Activated T-helper 9 cell treated with anti-CD3 and anti-CD28 coated beads, Interleukin-2, amount 50 U/mL, for 16 hours (primary cell): ENCODE measurements at places on chromosomes 12 and 14.

GRCh38 chr14:95195031-95195430, 37.7 kb upstream of the DICER1 start:
- DNase-seq = no peak

GRCh38 chr14:35355981-35356841, 48.3 kb downstream of the NFKBIA start:
- DNase-seq = no peak

DNA sequence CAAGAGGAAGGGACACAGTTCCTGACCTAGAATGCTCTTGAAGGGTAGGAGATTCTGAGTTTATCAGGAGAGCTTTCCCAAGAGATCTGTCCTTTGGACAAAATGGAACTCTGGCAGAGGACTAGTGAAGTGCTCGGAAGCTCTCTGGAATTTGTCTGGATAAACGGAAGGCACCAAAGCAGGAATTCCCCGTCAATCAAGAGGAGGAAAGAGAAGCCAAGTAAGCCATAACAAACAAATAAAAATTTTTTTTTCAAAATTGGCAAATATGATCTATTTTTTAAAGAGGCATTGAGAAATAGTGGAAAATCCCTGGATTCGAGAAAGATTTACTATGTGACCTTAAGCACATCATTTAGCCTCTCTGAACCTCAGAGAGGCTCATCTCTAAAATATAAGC, 99.2 kb downstream of the GRIN2B start:
- no peak for DNase-seq

- DNase-seq = no peak
These were observed 32.4 kb downstream of the PRPF40B start for GRCh38 chr12:49655595-49656236.

- no peak for DNase-seq
These were observed at the start of gene TMTC1 for GRCh38 chr12:29783773-29784666. TMTC1 (minus strand) TSS chr12:29783942; CDS start chr12:29783751, 191 bp downstream.

DNA sequence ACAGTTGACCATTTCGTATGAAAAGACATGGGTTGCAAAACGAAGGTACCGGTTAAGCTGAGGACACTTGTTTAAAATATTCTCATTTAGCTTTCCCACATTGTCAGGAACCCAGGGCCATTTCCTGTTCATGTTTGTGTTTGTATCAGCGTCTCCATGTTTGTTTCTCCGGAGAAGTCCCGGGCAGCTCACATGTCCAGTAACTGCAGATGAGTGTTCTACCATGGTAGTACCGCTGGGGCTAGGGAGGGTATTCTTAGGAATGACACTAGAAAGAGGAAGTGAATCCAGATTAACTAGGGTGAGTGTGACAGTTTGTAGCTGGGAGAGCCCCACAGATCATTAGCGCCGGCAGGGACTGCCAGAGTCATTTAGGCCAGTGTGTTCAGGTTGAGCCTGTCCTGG, 50.0 kb upstream of the EVL start:
- no peak for DNase-seq

GRCh38 chr12:11746024-11746771, 96.7 kb downstream of the ETV6 start:
- no peak for DNase-seq

- no peak for DNase-seq
These were observed 16.5 kb downstream of the PLBD2 start for GRCh38 chr12:113374823-113375428.

DNA sequence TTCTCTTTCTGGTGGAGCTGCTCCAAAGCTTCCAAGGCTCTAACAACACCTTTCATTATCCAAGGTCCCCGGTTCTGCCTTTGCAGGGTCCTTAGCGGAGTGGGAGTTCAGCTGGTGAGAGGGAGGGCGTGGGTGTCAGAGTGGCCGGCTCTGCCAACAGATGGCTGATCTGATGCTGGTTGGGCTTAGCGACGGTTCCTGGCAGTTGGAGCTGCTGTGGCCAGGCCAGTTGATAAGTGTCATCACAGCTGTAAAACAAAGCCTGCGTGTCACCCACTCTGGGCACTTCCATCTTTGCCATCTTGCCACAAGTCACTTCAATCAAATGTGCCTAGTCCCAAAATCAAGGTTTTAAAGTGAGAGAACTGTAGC, 36.3 kb downstream of the RIN3 start:
- DNase-seq = no peak

DNA sequence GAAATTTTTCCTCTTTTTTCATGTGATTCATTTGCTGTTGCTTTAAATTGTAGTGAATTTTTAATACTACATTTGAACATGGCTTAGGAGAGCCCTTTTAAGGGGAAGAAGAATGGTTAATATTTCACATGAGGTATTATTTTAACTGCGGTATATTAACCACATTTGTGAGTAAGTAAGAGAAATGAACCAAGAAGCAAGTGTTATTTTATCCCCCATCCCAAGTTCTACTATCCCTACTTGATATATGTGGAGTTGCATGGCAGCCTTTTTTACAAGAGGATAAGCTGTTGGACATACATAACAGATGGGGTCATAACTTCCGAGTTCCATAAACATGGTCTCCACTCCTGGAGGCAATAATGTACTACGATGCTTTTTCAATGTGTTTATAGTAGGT, 623.3 kb downstream of the LRFN5 start:
- no peak for DNase-seq

DNA sequence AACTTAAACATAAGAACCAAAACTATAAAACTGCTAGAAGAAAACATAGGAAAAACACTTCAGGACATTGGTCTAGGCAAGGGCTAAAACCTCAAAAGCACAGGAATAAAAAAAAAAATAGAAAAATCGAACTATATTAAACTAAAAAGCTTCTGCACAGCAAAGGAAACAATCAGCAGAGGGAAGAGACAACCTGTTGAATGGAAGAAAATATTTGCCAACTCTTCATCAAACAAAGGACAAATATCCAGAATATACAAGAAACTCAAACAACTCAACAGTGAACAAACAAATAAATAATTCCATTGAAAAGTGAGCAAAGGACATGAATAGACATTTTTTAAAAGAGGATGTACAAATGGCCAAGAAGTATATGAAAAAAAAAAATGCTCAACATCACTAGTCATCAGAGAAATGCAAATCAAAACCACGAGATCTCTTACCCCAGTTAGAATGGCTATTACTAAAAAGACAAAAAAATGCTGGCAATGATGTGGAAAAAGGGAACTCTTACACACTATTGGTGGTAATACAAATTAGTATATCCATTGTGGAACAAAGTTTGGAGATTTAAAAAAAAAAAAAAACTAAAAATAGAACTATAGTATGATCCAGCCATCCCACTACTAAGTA, 152.0 kb downstream of the NDUFA12 start:
- DNase-seq = no peak

- DNase-seq = no peak
These were observed 222.6 kb downstream of the ACSS3 start for GRCh38 chr12:81300454-81300853.

DNA sequence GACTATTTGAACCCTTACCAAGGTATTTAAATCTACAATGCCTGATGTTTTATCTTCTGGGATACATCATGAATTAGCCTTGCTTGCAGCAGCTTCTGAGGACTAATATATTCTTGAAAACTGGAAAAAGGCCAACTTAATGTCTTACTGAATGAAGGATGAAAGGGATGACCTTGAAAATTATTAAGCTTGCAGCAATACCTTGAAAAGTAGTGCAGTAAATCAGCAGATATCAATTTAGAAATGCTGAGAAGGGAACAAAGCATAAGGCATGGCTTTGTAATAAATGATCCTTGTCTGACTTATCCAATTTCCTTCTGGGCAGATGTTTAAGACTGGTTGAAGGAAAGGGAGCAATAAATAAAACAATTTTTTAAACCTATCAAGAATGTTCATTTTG, 37.3 kb upstream of the FERMT2 start:
- no peak for DNase-seq

GRCh38 chr14:23364164-23365035, 572 bp downstream of the EFS start:
- DNase-seq = no peak

- DNase-seq = no peak
These were observed 50.4 kb downstream of the GXYLT1 start for GRCh38 chr12:42094277-42094676.

GRCh38 chr14:71684323-71684722, 247.9 kb upstream of the RGS6 start:
- no peak for DNase-seq

- DNase-seq = no peak
These were observed 129.1 kb upstream of the MAX start for GRCh38 chr14:65231286-65231980.

- no peak for DNase-seq
These were observed 874.9 kb downstream of the NRXN3 start for GRCh38 chr14:79044894-79045624.

GRCh38 chr12:104226672-104227071, 11.1 kb downstream of the TXNRD1 start:
- DNase-seq = no peak

- DNase-seq = no peak
These were observed 126.0 kb downstream of the BTG1 start for GRCh38 chr12:92019491-92020277.

GRCh38 chr12:53777936-53778644, 26.3 kb upstream of the CISTR start:
- no peak for DNase-seq

- no peak for DNase-seq
These were observed 1.8 kb downstream of the TBC1D30 start for GRCh38 chr12:64826234-64826633.

DNA sequence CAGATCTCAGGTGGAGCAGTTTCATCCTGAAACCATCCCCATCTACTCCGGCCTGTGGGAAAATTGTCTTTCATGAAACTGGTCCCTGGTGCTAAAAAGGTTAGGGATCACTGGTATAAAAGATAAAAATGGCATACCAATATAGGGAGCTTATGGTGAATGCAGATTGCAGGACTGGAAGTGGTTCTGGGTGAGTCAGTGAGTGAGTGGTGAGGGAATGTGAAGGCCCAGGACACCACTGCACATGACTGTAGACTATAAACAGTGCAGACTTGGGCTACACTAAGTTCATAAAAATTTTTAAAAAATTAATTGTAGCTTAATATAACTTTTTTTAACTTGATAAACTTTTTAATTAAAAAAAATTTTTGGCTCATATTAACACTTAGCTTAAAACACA, 67.0 kb upstream of the RD3L start:
- no peak for DNase-seq

DNA sequence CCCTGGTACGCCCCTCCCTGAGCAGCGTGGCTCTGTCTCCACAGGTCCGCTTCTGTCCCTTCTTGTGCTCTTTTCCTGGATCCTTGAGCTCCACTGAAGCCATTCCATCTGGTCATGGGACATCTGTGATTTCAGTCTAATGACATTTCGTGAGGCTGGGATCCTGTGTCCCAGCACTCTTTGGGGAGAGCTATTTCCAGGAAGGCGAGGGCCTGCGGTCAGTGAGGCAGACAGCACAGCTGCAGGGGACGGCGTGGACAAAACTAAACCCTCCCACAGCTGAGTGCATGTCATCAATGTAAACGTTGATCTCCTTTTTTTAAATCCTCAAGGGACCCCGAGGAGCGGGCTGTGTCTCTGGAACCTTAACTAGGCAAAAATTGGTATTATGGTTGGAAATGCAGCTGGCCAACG, 127.7 kb downstream of the DACT1 start:
- DNase-seq = no peak

DNA sequence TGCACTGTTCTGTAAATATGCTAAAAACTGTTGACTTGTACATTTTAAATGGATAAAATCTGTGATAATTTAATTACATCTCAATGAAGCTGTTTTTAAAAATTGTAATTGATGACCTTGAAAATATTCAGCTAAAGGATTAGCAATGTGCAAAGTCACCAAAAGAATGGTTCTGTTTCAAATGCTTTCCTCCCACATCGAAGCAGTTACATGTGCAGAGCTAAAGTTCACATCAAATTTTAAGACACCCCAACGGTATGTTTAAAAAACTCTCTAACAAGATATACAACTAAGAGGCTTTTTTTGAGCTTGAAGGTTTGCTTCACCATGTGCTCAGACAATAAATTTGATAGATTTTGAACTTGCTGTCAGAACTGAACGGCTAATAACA, 114.6 kb upstream of the KRAS start:
- no peak for DNase-seq

DNA sequence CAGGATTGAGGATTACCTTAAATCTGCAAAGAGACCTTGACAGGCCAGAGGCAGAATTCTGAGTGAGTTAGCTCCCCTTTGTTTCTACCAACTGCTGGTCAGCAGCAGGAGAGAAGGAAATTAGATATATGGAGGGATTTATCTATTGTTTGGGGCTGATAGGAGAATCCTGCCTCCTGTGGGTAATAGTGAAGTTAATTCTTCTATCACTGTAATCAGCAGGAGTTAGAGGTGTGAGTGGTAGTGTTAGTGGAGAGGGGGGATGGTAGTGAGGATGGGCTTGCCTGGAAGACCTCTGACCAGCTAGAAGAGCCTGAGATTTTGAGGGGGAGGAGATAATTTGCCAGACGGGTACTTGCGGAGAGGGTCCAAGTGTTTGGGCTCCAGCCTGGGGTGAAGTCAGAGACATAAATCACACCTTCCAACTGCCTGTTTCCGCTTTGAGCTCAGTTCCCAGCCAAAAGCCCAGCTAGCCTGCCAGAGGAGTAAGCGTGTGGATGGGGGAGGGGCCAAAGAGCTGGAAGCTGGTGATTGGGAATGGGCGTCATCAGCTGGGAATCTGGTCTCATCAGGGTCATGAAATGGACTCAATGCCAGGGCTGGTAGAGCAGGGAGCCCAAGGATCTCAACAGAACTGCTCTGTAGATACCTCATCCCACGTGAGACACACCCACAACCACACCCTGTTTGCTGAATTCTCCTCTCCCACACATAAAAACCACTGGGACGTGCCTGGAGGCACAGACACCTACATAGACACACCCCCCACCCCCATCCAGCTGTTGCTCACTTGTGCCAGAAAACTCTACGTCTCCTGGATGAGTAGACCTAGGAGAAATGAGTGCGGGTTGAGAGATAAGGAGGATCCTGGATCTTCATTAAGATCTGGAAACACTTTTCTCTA, 13.1 kb upstream of the ITGA5 start:
- no peak for DNase-seq

DNA sequence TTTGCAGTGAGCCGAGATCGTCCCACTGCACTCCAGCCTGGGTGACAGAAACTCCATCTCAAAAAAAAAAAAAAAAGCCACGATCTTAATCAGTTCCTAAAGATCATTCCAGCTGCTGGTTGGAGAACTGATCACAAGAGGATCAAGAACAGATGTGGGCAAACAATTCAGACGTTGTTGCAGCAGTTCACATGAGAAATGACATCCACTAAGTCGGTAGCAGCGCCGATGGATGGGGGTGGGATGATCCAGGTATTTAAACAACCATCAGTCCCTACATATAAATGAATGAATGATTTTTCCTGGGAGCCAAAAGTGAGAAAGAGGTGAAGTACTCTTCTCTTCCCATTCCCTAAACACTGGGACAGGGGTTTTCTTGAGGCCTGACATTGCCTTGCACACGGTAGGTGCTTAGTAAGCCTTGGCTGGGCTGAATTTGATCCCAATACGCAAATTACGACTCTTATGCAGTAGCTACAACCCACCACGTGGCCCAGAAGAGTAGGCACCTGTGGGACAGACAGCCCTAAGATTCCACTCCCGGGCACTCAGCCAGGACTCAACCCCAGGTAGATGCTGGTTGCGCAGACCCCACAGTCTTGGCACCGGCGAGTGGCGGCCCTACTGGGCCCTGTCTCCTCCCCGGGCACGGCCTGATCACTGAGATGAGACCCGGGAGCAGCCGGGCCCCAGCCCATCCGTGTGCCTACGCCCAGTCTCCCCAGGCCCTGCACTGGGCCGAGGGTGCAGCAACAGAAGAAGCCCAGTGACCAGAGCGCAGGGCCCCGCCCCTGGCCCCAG, 565 bp downstream of the SPRYD3 start:
- DNase-seq = no peak
